ENCODE measurements at places on chromosomes 1 and 21. TPM values are rescaled to one million over a fixed set of nuclear protein-coding genes. Genes with fewer than 3 reads are reported as not detected.

REN gene
- 3.1 TPM for total RNA-seq

ITGB2 gene
- total RNA-seq, result 45.7 TPM

FMO4 gene
- 0.98 TPM for total RNA-seq

LRRC38 gene
- 4.8 TPM for total RNA-seq

CRABP2 gene
- total RNA-seq, result 120 TPM

- no peak overlapping the region for H3K4me3 ChIP-seq
- H3K36me3 ChIP-seq, result no peaks in the 10 kb centered on the region
These were observed 82.2 kb upstream of the SOD1 start for GRCh38 chr21:31577271-31577670.

DNA sequence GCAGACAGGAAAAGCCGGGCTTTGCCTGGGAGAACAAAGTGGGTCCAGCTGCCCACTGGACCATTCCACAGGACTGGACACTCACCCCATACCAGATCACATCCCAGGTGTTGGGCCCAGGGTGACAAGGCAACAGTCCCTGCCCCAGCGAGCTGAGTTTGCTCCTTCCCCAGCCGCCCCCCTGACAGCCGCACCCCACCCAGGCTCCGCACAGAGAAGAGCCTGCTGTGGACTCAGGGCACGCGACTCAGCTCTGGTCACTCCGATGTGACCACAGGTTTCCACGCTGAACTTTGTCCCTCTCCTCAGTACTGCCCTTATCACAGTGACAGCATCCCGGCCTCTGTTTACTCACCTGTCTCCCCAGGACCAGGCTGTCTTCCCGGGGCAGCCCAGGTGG lies 1.2 kb downstream of the BMP8B start:
- H3K27ac ChIP-seq, result no peak overlapping the region
- H3K4me1 ChIP-seq, result peaks cover 10% of the 10 kb centered on the region
- no peaks in the 10 kb centered on the region for H3K36me3 ChIP-seq
- DNase-seq, result no peak
- no peak overlapping the region for H3K4me3 ChIP-seq
- H3K27me3 ChIP-seq, result no peaks in the 10 kb centered on the region

DNA sequence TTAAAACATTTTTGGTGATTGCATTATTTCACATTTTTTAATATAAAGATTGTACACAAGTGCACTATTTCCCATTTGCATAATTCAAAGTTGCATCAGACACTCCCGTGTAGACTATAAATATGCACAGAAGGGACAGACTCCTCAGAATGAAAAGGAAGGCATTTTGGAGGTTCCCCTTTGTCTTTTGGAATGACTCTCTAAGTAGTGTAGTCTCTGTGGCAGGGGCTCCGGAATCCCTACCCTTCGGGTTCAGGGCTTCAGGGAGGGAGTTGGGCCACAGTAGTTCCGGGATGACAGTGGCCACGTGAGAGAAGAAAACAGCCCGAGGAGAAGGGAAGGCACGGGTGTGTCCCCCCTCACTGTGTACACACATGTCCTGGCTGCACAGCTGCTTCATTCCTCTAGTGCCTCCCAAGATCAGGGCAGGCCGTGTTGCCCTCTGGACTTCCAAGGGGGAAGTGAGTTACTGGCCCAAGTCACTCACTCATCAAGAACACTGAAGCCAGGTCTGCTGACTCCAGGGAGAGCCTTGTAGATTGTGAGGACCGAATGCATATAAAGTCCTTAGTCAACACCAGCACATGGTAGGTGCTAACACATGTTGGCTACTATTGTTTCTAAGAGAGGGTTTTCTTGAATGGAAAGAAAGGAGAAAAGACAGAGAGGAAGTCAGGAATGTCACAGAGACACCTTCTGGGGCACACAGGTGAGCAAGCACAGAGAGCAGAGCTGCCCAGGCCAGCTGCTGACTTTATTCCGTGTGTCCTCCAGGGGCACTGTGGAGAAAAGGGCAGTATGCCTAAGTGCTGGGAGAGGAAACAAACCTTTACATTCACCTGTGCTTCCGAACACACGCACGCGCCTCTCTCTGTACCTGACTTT lies 39.8 kb downstream of the LHX4 start:
- no peaks in the 10 kb centered on the region for H3K36me3 ChIP-seq

DNA sequence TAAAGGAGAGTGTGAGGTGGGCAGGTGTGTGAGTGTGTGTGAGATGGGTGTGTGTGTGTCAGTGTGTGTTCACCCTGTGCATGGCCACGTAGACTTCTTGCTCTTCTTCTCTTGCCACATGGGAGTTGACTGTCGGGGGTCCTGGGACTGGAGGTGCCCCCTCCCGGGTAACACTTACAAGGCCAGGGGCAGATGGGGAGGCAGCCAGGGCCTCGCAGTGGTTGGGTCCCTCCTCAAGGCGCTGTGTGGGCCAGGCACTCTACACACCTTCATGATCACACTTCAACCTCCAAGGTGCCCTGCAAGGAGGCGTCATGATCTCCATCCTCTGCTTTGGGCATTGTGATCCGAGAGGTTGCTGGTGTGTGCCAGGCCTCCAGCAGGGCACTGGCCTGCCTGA lies 2.3 kb downstream of the PLA2G2F start:
- H3K4me1 ChIP-seq, result peaks cover 32% of the 10 kb centered on the region
- no peaks in the 10 kb centered on the region for H3K27me3 ChIP-seq
- no peak for DNase-seq
- no peak overlapping the region for H3K4me3 ChIP-seq

DNA sequence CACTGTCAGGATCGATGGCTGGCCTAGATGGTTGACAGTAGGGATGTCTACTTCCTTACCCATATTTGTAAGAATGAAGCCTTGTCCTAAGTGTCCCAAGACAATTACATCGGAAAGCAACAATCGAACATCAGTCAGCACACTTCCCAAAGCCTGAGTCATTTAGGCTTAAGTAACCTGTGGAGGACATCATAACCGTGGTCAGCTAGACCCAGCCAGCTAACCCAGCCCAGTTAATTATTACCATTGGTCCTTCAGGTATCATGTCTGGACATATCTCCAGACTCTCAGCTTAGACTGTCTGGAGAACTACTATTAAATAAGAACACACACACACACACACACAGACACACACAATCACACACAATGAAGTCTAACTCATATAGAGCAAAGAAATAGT lies 264.7 kb downstream of the TRABD2B start:
- peaks cover 17% of the 10 kb centered on the region for H3K27me3 ChIP-seq
- no peaks in the 10 kb centered on the region for H3K36me3 ChIP-seq
- no peaks in the 10 kb centered on the region for H3K4me1 ChIP-seq
- no peak for DNase-seq

DNA sequence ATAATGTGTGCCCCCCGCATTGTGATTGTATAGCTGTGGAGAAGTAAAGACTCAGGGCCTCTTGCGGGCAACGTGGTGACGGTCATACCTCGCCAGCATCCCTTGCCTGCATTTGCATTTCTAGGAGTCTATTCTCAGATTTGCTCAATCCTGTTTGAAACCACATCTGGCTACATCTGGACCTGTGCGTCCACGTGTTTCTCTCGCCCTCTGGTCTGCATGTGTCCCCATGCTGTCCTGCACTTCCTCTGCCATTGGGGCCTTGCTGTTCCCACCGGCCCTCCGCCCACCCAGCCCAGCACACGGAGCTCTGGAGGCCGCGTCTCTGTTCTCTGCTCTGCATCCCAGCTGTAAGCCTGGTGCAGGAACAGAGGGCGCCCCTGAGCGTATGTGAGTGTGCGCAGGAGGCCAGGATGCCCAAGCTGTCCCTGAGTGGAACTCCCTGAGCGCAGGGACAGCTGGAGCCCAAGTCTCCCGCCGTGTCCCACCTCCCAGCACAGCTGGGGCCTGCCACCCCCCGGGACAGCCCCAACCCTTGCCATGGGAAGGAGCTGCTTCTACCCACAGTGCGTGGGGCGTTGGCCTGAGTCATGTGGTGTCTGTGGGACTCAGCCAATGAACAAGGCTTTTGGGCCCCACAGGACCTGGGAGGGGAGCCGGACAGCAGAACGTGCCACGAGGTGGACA lies 1.6 kb downstream of the KRTAP10-2 start:
- H3K4me1 ChIP-seq, result no peaks in the 10 kb centered on the region
- H3K27me3 ChIP-seq, result no peaks in the 10 kb centered on the region
- no peak overlapping the region for H3K27ac ChIP-seq
- H3K36me3 ChIP-seq, result no peaks in the 10 kb centered on the region

DNA sequence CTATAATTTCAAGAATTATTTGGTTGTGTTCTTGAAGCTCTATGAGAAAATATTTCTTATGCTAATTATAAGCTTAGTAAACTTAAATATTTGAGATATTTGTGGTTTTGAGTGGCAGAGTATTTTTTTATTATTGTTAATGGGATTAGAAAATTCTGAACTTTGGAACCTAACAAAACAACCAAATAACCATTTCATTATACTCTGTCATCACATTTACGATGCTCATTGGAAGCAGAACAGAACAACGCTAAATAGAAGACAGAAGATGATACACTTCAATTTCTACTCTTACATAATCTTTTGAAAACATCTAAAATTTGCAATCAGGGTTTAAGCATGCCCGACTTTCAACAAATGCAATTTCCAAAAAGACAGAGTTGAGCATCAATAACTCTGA lies 270.2 kb downstream of the PTPRC start:
- no peak overlapping the region for H3K27ac ChIP-seq
- H3K4me3 ChIP-seq, result no peak overlapping the region
- no peaks in the 10 kb centered on the region for H3K27me3 ChIP-seq
- H3K4me1 ChIP-seq, result peaks cover 12% of the 10 kb centered on the region
- peaks cover 7% of the 10 kb centered on the region for H3K36me3 ChIP-seq

DNA sequence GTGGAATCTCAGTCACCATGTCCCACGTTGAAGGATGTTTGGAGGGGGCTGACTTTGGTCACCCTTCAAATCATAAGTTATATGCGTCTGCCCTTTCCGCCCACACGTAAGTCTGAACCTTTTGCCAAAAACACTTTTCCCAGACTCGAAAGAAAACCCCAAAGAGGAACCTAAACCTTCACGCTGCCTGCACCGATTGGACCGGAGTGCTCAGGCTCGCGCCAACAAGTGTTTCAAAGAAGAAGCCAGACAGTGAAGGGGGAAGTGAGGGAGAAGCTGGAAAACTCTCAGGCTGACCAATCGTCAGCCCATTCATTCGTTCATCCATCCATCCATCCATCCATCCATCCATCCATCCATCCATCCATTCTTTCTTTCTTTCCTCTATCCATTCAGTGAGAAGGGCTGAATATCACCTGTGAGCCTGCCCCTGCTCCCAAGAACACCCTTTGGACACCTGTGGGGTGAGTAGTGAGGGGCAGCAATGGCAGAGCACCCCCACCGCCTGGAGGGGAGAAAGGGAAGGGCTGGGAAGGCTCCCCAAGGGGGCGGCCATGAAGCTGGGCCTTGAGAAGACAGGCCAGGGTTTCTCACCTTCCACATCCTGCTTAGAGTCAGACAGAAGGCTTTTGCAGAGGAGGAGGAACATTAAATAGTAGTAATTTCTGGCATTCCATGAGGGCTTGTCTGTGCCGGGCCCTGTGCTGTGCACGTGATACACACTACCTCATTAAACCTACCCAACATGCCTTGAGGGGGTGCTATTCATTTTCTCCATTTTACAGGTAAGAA lies 27.1 kb upstream of the RUNX3 start:
- no peak overlapping the region for H3K4me3 ChIP-seq
- no peaks in the 10 kb centered on the region for H3K36me3 ChIP-seq
- no peaks in the 10 kb centered on the region for H3K27me3 ChIP-seq
- DNase-seq, result no peak

DNA sequence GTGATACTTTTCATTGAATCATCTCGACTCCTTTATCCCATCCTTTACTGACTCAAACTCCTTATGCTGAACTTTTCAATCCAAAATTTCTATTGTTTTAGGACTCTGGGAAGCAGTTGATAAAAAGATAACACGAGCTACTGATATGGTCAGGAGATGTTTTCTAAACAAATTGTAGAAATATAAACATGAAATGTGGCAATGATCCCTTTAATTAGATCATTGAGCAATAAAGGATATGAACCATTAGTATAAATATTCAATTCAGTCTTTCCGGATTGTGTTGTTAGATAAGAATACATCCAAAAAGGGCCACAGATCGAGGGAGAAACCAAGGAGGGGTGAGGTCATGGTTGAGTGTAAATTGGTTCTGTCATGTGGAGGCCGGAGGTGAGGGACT lies 88.4 kb downstream of the NID1 start:
- H3K4me1 ChIP-seq, result peaks cover 6% of the 10 kb centered on the region
- DNase-seq, result no peak
- peaks cover 17% of the 10 kb centered on the region for H3K36me3 ChIP-seq
- H3K27ac ChIP-seq, result no peak overlapping the region
- no peak overlapping the region for H3K4me3 ChIP-seq

DNA sequence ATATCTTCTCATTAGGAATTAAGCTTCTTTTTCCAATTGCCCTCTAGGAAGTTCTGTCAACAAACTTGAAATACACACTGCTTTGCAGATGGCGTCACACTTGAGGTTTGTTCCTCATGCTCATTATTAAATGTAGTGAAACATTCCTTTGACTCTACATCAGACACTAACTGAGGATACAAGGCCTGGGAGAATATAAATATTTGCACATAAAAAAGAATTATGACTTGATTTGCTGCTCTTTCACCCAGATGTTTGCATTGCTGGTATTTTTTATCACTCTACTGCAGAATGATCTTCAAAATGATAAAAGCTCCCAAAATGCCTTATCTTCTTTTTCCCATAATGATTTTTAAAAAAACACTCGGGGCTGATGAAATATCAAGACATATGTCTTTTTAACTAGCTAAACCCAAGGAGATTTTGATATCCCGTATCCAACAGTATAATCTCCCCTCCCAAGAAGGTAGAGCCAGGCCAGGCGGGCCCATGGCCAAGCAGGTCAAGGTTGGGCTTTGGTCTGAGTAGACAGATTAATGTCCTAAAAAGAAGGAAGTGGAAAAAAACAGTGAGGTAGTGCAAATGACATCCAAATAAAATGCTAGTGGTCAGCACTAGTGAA lies 264.6 kb downstream of the HHIPL2 start:
- peak; percentile 65 for DNase-seq
- no peaks in the 10 kb centered on the region for H3K36me3 ChIP-seq
- peaks cover 23% of the 10 kb centered on the region for H3K4me1 ChIP-seq
- peaks cover under 1% of the 10 kb centered on the region for H3K27me3 ChIP-seq
- no peak overlapping the region for H3K4me3 ChIP-seq

GRCh38 chr1:20742671-20743070 lies 10.2 kb upstream of the SH2D5 start:
- no peak for DNase-seq
- H3K4me1 ChIP-seq, result peaks cover 35% of the 10 kb centered on the region
- H3K4me3 ChIP-seq, result no peak overlapping the region

DNA sequence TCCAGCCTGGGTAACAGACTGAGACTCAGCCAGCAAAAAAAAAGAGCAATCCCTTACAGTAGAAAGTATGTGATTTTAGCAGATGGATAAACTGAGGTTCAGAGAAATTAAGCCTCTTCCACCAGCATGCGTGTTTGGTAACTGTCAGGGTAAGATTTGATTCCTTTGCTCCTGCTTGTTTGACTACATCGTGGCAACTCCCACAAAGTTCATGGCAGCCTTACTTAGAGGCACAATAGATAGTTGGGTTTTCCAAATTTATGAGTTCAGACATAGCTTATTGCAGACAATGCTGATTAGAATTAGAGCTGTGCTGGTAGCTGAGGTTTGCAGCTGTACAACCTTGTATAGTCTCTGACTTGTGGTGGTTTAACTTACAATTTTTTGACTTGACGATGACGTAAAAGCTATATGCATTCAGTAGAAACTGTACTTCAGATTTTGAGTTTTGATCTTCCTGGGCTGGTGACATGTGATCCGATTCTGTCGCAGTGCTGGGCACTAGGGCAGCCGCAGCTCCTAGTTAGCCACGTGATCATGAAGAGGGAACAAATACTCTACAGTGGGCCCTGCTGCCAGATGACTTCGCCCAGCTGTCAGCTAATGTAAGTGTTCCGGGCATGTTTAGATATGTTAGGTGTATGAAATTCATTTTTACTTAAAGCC lies 167.8 kb downstream of the DHRS3 start:
- H3K36me3 ChIP-seq, result peaks cover 8% of the 10 kb centered on the region
- no peak overlapping the region for H3K27ac ChIP-seq
- H3K27me3 ChIP-seq, result no peaks in the 10 kb centered on the region
